ENCODE measurements at places on chromosomes 1 and 21.

DNA sequence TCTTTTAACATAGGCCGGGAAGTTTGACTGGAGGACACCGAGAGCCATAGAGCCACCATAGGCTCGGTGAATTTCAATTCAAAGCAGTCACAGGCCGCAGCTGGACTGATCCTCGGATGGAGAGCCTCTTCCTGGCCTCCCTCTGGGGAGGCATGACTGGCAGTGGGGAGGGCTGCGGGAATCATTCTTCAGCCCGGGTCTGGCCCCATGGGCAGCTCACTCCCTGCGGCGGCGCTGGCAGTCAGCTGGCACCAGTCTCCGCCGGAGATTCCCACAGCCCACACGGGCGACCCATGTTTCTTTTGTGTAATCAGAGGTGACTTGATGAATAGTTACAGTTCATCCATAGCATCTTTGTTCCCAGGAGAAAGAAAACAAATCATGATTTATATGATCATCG, 10.6 kb downstream of the ESPN start:
- no peak for DNase-seq

DNA sequence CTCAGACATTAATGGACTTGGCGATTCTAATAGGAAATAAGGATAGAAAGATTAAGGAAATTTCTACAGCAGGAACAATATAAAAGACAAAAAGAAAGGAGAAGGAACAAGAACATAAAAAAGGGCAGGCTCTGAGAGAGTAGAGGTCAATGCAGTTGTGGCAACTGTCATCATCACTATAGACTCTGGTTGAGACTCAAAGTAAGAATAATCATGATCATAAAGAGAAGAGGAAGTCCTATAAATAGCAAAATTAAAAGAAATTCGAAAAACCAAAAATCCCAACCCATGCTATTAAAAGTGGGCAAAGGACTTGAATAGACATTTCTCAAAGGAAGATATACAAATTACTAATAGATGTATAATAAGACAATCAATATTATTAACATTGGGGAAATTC, 14.4 kb upstream of the XCL1 start:
- DNase-seq = no peak

- DNase-seq = no peak
These were observed 71.5 kb downstream of the MIS18A start for GRCh38 chr21:32207406-32207716.

DNA sequence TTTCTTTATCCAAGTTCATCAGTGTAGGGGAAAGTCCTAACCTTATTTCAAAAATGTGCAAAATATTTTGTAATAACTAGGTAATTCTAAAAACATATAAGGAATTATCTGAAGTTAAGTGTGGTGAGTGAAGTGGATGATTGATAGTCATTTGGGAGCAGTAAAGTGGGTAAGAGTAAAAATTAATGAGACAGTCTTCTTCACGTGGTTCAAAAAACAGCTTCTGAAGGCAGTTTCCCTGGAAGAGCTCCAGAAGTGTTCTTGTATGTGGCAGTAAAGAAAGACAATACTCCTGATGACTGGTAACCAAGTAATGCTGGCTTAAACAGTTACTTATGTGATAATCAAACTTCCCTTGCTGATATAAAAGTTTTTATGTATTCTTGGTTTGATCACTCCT, 50.3 kb downstream of the LEPR start:
- DNase-seq = no peak

DNA sequence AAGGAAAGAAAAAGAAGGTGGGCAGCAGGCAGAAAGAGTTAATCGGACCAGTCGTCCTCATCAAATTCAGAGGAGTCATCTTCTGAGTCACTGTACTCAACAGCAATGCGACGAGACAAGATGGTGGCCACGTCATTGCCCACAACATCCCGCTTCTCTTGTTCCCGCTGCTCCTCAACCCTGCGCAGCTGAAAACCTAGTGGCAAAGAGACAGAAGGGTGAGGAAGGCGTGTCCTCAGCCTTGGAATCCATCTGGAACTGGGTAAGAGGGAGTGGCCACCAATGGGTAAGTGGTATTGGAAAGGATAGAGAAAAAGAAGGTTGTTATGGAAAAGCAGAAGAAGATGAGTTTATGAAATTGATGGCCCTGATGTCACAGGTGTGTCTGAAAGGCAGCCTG, 15.7 kb downstream of the GPR3 start:
- no peak for DNase-seq

DNA sequence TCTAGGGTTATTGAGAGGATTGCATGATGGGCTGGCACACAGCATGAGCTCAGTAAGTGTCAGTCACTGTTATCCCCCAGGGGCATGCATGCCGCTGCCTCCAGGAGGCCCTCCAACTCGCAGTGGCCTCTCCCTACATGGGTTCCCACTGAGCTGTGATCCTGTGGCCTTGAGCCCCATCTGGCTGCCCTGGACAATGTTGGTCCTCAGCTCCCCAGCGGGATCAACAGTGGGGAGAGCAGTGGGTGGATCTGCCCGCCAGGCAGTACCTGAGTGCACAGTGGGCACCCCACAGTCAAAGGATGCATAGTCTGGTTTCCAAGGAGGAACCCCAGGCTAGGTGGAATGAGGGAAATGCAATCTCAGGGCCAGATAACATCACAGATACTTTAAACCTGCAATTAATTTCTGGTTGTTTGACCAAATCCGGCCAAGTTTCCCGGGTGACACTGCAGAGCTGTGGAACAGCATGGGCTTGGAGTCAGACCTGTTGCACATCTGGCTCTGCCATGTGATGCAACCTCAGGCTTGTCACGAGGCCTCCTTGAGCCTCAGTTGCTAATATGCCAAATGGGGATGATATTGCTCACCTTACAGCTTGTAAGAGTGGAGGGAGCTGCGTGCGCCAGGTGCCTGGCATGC, 9.3 kb downstream of the PADI3 start:
- DNase-seq = no peak

GRCh38 chr1:44389437-44389836, 15.6 kb upstream of the RNF220 start:
- no peak for DNase-seq

DNA sequence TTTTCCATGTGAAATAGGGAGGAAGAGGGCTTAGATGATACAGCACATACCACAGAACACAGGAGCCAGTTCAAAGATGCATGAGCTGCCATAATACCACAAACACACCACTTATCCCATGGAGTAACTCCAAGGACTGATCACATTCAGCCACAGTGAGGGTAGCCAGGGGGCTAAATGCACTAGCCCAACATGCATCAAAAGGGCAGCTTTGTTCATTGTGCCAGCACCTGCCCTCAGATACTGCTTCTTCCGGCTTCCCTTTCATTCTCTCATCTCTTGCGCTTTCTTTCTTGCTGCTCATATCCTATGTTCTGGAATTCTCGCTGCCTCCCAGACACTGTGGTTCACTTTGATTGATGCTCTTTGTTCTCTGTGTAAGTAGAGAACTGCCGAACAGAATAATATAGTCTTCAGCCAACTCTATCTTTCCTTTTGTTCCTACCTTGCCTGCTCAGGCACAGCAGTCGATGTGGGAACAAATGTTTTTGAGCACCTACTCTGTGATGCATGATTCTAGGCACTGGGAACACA, 50.0 kb upstream of the SYT6 start:
- no peak for DNase-seq

DNA sequence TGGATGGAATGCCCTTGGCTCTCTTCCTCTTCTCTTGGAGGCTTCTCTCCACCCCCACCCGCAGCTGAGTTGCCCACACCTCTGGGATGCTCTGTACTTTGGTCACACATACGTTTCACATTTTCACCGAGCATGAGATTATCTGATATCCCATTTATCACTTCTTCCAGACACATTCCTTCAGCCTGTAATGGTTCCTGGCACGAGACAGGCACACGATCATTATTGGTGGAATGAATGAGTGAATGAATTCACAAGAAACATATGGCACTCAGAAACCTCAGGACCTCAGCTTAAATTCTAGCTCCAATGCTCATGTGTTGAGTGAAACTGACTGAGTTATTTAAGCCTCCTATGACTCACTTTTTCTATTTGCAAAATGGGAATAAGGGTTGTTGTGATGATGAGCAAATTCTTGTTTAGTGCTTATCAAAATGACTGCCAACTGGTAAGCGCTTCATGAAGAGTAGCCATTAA, 242.7 kb upstream of the JUN start:
- no peak for DNase-seq

- no peak for DNase-seq
These were observed 23.3 kb upstream of the PTGFRN start for GRCh38 chr1:116886291-116886878.

DNA sequence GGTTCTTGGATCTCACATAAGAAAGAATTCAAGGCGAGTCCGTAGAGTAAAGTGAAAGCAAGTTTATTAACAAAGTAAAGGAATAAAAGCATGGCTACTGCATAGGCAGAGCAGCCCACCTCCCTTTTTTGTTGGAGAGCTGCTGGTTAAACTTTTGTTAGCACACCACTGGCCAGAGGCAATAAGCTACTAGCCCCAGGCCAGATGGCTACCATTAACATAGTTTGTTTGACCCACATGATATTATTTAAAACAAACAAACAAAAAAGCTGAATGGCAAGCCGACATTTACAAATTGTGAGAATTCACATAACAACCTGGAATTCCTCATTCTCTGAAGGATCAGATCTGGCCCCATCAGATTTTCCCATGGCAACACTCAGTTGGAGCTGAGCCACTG, 19.1 kb upstream of the PAXBP1 start:
- no peak for DNase-seq

- DNase-seq = no peak
These were observed 68.3 kb downstream of the PRRX1 start for GRCh38 chr1:170732252-170732588.

DNA sequence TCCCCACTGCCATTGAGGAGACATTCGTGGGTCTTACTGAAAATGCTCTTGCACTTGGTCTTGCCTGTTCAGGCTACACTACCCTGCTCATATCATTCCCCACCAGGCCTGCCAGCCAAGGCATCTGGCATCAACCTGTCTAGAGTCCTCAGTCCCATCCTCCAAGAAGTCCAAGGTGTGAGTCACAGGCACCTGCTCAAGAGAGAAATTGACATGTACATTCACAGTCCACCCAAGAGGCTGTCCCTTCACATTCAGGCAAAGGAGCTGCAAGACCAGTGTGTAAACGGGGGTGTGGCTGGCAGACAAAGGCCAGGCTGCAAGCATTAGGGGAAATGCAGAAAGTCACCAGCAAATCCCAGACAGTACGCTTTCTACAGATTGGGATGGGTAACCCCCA, 13.1 kb upstream of the PLA2G2C start:
- no peak for DNase-seq

- DNase-seq = no peak
These were observed 7.8 kb downstream of the UBIAD1 start for GRCh38 chr1:11280719-11281376.

GRCh38 chr1:229191066-229191674, 79.7 kb upstream of the RAB4A start:
- DNase-seq = no peak

GRCh38 chr1:107262467-107263286, 121.8 kb downstream of the NTNG1 start:
- no peak for DNase-seq

GRCh38 chr1:190320952-190321351, 156.7 kb downstream of the BRINP3 start:
- no peak for DNase-seq

- DNase-seq = no peak
These were observed 44.5 kb upstream of the GPR37L1 start for GRCh38 chr1:202078241-202078640.

- DNase-seq = no peak
These were observed 62.8 kb upstream of the NEK2 start for GRCh38 chr1:211738096-211738690.

GRCh38 chr1:102834688-102835320, 273.5 kb downstream of the COL11A1 start:
- no peak for DNase-seq

DNA sequence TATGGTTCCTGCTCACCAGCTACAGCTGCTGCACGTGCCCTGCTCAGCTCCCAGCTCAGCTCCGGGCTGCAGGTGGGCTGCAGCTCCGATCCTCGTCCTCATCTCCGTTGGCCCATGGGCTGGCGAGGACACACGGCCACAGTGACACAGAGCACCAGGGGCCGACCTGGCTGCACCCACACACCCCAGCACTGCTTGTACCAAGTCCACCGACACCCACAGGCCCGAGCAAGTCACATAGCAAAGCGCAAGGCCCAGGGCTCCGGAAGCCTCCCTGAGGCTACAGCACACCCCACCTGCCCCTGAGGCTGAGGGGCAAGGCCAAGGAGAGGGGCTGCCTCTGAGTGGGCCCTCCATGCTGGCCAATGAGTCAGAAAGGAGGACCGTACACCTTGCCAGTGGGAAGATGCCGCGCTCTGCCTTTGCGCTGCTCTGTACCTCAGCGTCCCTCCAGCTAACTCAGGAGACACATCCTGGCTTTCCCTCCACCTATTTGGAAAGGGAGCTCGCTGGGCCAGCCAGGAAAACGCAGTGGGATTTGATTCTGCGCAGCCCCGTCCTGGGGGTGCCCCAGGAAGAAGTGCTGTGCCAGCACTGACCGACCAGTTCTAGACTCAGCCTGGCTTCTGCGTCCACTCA, 124.8 kb downstream of the SIK1 start:
- DNase-seq = peak; percentile 8

DNA sequence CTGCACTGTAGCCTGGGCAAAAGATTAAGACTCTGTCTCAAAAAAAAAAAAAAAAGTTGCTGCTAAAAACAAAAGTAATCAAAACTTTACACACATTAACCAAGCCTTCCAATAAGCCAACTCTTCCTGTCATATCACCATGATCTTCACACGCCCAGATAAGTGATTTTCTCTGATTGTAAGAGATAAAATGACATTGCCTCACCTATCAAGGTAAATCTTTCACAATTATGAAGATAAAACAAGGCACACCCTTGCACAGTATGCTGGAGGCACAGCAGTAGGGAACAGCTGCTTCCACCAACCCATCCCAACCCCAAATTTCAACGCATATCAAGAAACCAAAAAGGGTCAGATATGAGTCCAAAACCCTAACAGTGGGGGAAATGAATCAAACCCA, 8.8 kb upstream of the TIAM1 start:
- no peak for DNase-seq
